Activated T-cell treated with anti-CD3 and anti-CD28 coated beads, Interleukin-2, amount 50 U/mL, for 72 hours (primary cell): ENCODE measurements at places on chromosomes 5 and 9. TPM values are rescaled to one million over a fixed set of nuclear protein-coding genes. Genes with fewer than 3 reads are reported as not detected.

GRCh38 chr5:173291722-173292658, 36.2 kb downstream of the STC2 start:
- DNase-seq: no peak

GRCh38 chr9:73154722-73155121, 3.1 kb downstream of the ANXA1 start:
- no peak for DNase-seq

DNA sequence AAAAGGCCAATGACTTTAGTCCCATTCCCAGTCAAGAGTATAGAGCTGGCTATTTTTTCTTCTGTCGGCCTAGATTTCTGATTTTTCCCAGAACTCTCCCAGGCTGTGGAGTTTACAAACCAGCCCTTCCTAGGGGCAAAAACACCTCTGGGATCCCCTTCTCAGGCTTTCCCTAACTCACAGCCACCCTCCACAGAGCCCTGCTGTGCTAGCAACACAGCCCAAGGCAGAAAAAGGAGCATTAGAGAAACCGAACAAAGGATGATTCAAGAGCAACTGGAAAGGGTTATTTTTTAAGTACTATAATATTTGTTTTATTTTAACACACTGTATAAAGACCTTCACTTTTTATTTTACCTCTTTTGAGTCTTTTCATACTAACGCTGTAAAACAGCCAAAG, 234.8 kb downstream of the GLIS3 start:
- DNase-seq: no peak

DNA sequence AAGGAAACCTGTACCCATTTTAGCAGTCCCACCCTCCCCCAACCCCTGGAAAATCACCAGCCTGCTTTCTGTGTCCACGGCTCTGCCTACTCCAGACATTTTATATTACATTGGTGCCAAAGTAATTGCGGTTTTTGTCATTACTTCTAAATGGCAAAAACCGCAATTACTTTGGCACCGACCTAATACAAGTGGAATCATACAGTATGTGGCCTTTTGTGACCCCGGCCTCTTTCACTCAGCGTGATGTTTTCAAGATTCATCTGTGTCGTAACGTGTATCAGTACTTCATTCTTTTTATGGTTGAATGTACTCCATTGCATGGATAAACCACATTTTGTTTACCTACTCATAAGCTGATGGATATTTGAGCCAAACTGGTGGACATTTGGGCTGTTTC, 9.7 kb upstream of the ORM1 start:
- DNase-seq: no peak

DNA sequence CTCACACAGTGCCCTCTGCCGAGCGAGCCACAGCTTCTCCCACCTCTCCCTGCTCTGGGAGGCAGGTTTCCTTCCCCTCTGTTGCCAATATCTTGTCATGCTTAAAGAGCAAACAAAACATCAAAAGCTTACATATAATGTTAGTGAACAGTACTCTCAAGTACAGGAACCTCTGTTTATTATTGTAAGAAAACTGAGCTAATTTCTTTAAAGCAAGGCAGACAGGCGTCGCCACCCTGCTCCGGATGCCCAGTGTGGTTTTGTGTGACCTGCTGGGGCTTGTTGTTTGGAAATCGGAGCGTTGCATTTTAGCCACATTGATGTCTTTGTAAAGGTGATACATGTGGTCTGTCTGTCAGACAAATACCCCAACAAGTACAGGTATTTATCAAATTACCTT, 401.4 kb upstream of the IRX1 start:
- no peak for DNase-seq

DNA sequence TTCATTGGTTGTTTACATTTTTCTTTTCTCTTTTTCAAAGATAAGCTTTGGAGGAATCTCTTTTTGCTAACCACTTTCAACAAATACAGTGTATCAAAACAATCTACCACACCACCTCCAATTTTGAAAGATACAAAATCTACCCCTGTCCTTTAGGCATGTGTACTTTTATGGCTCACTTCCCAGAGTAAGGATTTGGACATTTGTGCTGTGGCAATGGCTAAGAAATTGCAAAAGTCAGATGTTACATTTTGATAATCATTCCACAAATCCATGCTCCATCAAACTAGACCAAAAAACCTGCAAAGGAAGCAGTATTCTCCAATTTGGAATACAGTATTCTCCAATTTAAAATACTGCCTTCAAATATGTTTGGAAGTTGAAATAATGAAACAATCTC, 204.9 kb downstream of the MCTP1 start:
- no peak for DNase-seq

DNA sequence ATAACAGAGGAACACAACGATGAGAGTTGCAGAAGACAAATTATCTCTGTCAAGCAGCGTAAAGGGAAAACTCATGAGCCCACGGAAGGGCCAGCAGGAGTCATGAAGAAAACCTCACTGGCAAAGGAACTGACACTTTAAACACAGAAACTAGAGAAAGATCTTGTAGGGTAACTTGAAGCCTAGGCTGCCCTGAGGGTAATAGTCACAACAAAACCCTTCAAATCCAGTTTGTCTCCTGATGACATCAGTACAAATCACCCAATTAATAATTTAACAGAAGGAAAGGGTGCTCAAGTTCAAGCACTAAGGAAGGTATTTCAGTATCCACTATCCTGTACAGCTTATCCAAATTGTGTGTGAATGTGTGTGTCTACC, 549.1 kb downstream of the MTRR start:
- DNase-seq: no peak

- DNase-seq: no peak
Observed at GRCh38 chr5:124683917-124684555, 62.4 kb downstream of the ZNF608 start.

DNA sequence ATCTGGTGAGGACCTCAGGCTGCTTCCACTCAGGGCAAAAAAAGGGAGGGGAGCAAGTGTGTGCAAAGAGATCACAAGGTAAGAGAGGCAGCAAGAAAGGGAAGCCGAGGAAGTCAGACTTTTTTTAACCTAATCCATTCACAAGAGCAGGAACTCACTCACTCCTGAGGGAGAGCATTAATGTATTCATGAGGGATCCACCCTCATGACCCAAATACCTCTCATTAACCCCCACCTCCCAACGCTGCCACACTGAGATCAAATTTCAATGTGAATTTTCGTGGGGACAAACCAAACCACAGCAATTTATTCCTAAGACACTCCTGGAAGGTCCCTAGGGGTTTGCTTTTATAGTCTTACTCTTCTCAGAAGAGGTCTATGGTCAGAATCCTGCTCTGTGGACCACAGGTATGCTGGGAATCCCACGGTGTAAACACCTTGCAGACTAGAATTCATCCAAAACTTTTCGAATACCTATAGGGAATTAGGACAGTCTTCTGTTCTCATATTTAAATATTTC, 108.7 kb downstream of the HSD17B3 start:
- no peak for DNase-seq

GRCh38 chr5:158198636-158199035, 339.7 kb upstream of the CLINT1 start:
- DNase-seq: no peak

The GDA gene
- total RNA-seq: not detected

The AGXT2 gene
- not detected for total RNA-seq

The DAB2 gene
- total RNA-seq: not detected
